ENCODE measurements at places on chromosomes 2 and 18. TPM values are rescaled to one million over a fixed set of nuclear protein-coding genes. Genes with fewer than 3 reads are reported as not detected.

DNA sequence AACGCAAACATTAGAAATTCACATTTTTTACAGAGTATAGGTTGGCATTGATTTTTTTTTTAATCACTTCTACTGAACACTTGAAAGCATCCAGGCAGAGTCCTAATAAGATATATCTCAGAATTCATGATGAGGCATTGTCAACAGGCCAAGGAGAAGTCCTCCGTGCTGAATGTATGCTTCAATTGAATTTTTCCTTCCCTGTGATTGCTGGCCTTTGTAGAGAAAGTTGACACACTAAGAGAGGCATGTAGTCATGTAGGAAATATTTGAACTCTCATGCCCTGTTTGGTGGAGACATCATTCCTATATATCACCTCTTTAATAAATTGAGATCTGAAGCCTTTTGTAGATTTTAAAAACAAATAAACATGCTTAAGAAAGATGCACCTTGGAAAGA is 844.9 kb downstream of the CPS1 start:
- H3K36me3 ChIP-seq, result no peaks in the 10 kb centered on the region
- H3K27me3 ChIP-seq, result no peaks in the 10 kb centered on the region
- no peak overlapping the region for H3K4me3 ChIP-seq
- no peaks in the 10 kb centered on the region for H3K4me1 ChIP-seq
- no peak for DNase-seq

DNA sequence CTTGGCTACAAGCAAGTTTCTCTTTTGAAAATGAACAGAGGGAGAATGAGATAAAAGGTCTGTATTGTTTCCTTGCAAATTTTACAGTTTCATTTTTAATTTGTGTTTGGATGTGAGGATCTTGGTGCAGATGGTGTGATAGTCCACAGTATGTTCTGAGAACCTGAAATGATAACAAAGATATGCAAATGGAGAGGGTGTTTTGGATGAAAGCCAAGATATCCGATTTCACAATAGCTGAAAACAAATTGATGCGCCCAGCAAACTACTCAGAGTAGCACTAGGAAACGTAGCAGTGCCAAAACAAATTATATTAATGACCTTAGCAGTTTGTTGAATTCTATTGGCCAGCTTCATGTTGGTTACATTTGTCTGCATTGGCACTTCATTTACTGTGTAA is 683.5 kb downstream of the TMEM182 start:
- no peak overlapping the region for H3K27ac ChIP-seq
- no peak for DNase-seq
- H3K36me3 ChIP-seq, result no peaks in the 10 kb centered on the region
- H3K4me3 ChIP-seq, result no peak overlapping the region
- H3K27me3 ChIP-seq, result no peaks in the 10 kb centered on the region
- H3K4me1 ChIP-seq, result no peaks in the 10 kb centered on the region

DNA sequence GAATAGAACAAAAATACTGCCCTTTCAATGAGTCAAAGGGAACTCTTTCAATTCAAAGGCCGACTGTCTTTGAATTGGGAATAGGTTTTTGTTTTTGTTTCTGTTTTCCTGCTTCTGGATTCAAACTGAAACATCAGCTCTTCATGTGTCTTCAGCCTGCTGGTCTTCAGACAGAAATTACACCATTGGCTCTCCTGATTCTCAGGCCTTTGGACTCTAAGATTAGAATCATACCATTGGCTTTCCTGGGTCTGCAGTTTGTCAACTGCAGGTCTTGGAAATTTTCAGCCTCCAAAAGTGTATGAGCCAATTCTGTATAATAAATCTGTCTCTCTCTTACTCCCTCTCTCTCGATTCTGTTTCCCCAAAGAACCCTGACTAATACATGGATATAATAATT is 31.1 kb downstream of the CTLA4 start:
- peaks cover 22% of the 10 kb centered on the region for H3K4me1 ChIP-seq
- H3K27ac ChIP-seq, result no peak overlapping the region
- no peak for DNase-seq
- no peak overlapping the region for H3K4me3 ChIP-seq

- DNase-seq, result no peak
- H3K4me3 ChIP-seq, result no peak overlapping the region
- no peaks in the 10 kb centered on the region for H3K36me3 ChIP-seq
- H3K27ac ChIP-seq, result no peak overlapping the region
- H3K27me3 ChIP-seq, result no peaks in the 10 kb centered on the region
- no peaks in the 10 kb centered on the region for H3K4me1 ChIP-seq
These were observed 100.5 kb downstream of the CDC42EP3 start for GRCh38 chr2:37570773-37571586.

- no peak overlapping the region for H3K27ac ChIP-seq
- H3K4me1 ChIP-seq, result no peaks in the 10 kb centered on the region
- H3K36me3 ChIP-seq, result no peaks in the 10 kb centered on the region
- DNase-seq, result peak; percentile 71
These were observed 560.2 kb downstream of the LRP1B start for GRCh38 chr2:141570474-141571131.

- DNase-seq, result no peak
- H3K4me3 ChIP-seq, result no peak overlapping the region
- no peaks in the 10 kb centered on the region for H3K27me3 ChIP-seq
- no peak overlapping the region for H3K27ac ChIP-seq
- no peaks in the 10 kb centered on the region for H3K4me1 ChIP-seq
These were observed 752.4 kb upstream of the SLC8A1 start for GRCh38 chr2:41204315-41204714.

- H3K4me3 ChIP-seq, result no peak overlapping the region
- peaks cover 53% of the 10 kb centered on the region for H3K27me3 ChIP-seq
- no peak overlapping the region for H3K27ac ChIP-seq
- no peak for DNase-seq
- no peaks in the 10 kb centered on the region for H3K36me3 ChIP-seq
- H3K4me1 ChIP-seq, result no peaks in the 10 kb centered on the region
These were observed 17.0 kb upstream of the CRYBA2 start for GRCh38 chr2:219010162-219010756.

GRCh38 chr2:101818531-101819451 is 121.3 kb downstream of the MAP4K4 start:
- DNase-seq, result no peak
- peaks cover 75% of the 10 kb centered on the region for H3K4me1 ChIP-seq
- H3K27me3 ChIP-seq, result no peaks in the 10 kb centered on the region
- no peaks in the 10 kb centered on the region for H3K36me3 ChIP-seq

DNA sequence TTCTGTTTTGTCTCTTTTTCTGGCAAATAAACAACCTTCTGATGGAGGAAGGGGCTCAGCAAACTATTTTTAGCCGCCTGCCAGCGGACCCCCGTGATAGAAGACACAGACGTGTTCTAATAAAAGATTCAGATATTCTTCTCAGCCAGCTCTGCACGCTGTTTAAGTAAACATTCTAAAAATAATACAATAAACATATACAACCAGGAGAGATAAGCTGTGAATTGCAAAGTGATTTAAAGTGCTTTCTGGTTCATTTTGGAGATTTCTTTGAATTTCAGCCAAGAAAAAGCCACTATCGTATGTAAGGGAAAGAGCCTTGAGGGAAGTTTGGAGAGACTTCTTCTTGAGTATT is 201.3 kb downstream of the EPHA4 start:
- no peak overlapping the region for H3K4me3 ChIP-seq
- H3K36me3 ChIP-seq, result no peaks in the 10 kb centered on the region

DNA sequence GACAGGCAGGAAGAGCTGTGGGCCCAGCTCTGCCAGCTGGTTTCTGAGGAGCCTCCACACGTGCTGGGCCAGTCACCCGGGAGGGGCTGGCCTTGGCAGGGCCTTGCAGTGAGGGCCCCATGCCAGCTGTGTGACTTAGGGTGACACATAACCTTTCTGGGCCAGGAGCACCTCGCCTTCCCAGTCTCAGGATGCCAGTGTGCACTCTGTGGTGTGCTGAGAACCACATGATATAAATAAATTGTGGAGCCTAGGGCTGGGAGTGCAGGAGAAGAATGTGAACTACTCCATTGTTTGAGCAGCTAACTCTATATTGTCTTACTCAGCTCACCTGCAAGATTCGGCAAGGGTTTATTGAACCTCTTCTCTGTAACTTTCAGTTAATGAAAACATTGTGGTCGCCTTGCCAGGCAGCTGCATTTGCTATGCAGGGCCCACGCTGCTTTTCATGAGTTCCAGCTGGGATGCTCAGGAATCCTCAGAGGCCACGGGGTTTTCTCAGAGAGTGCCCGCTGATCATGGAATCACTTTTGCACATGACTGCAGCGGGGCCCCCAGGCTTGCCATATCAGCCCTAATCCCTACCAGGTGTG is 222.3 kb downstream of the SH3RF3 start:
- no peak for DNase-seq
- H3K4me3 ChIP-seq, result no peak overlapping the region
- H3K27ac ChIP-seq, result no peak overlapping the region
- no peaks in the 10 kb centered on the region for H3K27me3 ChIP-seq
- H3K4me1 ChIP-seq, result peaks cover 38% of the 10 kb centered on the region

GRCh38 chr2:181252262-181253148 is 204.7 kb upstream of the ITGA4 start:
- no peaks in the 10 kb centered on the region for H3K36me3 ChIP-seq
- H3K4me1 ChIP-seq, result peaks cover 7% of the 10 kb centered on the region
- H3K27ac ChIP-seq, result no peak overlapping the region
- H3K4me3 ChIP-seq, result no peak overlapping the region

GRCh38 chr2:15939854-15940660 is at the start of gene MYCN:
MYCN (plus strand) TSS chr2:15940550; CDS start chr2:15942065, 1,515 bp downstream.
- H3K4me1 ChIP-seq, result peaks cover 42% of the 10 kb centered on the region
- no peak for DNase-seq
- no peak within 1 kb of the TSS for H3K27ac ChIP-seq

DNA sequence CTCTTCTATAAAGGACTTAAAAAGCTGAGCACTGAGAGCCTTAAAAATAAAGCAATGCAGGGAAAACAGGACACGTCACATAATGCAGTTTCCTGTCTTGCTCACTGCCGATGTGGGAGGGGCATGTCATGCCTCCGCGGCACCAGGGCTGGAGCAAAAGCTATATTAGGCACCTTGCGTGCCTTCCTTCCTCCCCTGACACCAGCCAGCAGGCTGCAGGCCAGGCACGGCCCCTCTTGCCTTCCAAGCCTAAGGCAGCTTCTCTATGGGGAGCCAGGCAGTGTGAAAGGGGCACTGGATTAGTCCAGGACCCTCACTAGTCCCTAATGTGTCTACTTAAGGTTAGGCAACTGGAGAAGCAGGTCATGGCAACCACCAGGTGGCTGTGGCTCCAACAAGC is 26.3 kb downstream of the MRPL35 start:
- H3K27me3 ChIP-seq, result no peaks in the 10 kb centered on the region
- H3K27ac ChIP-seq, result no peak overlapping the region
- H3K4me3 ChIP-seq, result no peak overlapping the region
- peak; percentile 87 for DNase-seq
- peaks cover 33% of the 10 kb centered on the region for H3K4me1 ChIP-seq

- no peaks in the 10 kb centered on the region for H3K27me3 ChIP-seq
- no peaks in the 10 kb centered on the region for H3K4me1 ChIP-seq
- no peaks in the 10 kb centered on the region for H3K36me3 ChIP-seq
- H3K4me3 ChIP-seq, result no peak overlapping the region
- no peak for DNase-seq
These were observed 61.5 kb downstream of the TNFRSF11A start for GRCh38 chr18:62386601-62387000.

DNA sequence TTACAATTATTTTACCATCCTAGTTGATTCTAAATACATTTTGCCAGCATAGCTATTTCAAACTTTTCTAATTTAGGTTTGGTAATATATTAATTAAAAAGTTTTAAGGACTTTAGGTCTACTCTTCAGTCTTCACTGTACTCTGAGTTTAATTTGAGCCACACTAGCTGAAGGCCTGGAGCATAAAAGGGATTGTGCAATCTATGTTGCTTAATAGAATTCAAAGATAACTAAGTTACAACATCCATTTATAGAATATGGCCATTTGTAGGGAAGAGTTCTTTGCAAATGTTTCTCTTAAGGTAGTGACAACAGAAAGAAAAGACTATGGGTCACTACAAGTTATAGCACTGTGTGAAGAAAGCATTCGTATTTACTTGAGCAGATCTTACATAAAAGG is 702.2 kb upstream of the NRXN1 start:
- no peak for DNase-seq
- no peak overlapping the region for H3K4me3 ChIP-seq
- H3K4me1 ChIP-seq, result no peaks in the 10 kb centered on the region

GRCh38 chr2:21037671-21038108 is 6.2 kb downstream of the APOB start:
- H3K27ac ChIP-seq, result no peak overlapping the region
- no peaks in the 10 kb centered on the region for H3K36me3 ChIP-seq
- no peak for DNase-seq
- H3K4me1 ChIP-seq, result no peaks in the 10 kb centered on the region

- no peak for DNase-seq
- H3K27me3 ChIP-seq, result no peaks in the 10 kb centered on the region
- H3K36me3 ChIP-seq, result no peaks in the 10 kb centered on the region
- no peaks in the 10 kb centered on the region for H3K4me1 ChIP-seq
- no peak overlapping the region for H3K4me3 ChIP-seq
These were observed 29.0 kb downstream of the SERPINB5 start for GRCh38 chr18:63505566-63506335.

DNA sequence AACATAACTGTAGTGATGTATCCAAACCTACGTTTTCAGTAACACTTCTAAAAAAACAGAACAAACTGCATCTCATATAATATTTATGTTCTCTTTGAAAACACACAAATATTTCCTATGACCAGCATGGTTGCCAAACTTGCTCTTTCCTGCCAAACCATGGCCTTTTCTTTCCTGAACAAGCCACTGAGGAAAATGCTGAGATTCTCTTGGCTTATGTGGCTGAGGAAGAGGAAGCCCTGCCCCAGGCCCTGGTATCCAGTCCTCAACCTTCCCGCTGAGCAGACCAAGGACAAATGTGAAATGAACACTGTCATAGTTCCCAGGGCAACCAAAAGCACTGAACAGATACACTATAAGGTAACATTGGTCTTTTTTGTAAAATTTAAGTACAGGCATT is 35.9 kb upstream of the NARS1 start:
- no peaks in the 10 kb centered on the region for H3K4me1 ChIP-seq
- H3K4me3 ChIP-seq, result no peak overlapping the region
- H3K27ac ChIP-seq, result peak overlapping the region; percentile 87
- no peaks in the 10 kb centered on the region for H3K27me3 ChIP-seq
- H3K36me3 ChIP-seq, result no peaks in the 10 kb centered on the region

DNA sequence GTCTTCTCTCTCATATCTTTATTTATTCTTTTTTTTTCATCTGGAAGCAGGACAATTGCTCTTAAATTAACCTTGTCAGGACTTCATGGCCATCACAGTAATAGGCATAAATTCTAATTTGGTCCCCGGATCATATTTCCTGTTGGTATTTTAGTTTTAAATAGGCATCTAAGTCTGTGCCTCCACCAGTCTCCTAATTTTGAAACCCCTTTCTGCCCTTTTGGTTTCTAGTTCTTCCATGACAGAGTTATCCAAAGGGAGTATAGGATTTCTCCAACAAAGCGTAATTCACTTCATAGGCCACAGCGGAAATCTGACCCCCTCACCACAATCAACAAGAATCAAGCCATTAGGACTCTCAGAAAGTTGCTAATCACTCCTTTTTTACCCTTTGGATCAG is 3.8 kb downstream of the EPHA4 start:
- H3K4me1 ChIP-seq, result peaks cover 24% of the 10 kb centered on the region
- no peak overlapping the region for H3K27ac ChIP-seq
- peaks cover 27% of the 10 kb centered on the region for H3K27me3 ChIP-seq
- no peak for DNase-seq
- H3K4me3 ChIP-seq, result no peak overlapping the region

ARHGAP25 gene
- total RNA-seq, result 119 TPM

GBX2 gene
- total RNA-seq, result not detected

DLGAP1 gene
- total RNA-seq, result 1.9 TPM

POTEC gene
- total RNA-seq, result not detected

ZNG1B gene
- total RNA-seq, result 34.5 TPM

ST6GAL2 gene
- total RNA-seq, result 0.13 TPM

SCTR gene
- not detected for total RNA-seq

CTAGE1 gene
- not detected for total RNA-seq

TLX2 gene
- total RNA-seq, result not detected

LYG1 gene
- total RNA-seq, result not detected

EVX2 gene
- total RNA-seq, result not detected
